Esophagus squamous epithelium (tissue), 5 donors: ENCODE measurements at places on chromosomes 16 and 17.

- no peak for DNase-seq
Measured at GRCh38 chr16:57386381-57386951, 14.2 kb downstream of the CX3CL1 start.

- DNase-seq, result no peak
Measured at GRCh38 chr16:74666010-74666421, 661 bp downstream of the RFWD3 start.

DNA sequence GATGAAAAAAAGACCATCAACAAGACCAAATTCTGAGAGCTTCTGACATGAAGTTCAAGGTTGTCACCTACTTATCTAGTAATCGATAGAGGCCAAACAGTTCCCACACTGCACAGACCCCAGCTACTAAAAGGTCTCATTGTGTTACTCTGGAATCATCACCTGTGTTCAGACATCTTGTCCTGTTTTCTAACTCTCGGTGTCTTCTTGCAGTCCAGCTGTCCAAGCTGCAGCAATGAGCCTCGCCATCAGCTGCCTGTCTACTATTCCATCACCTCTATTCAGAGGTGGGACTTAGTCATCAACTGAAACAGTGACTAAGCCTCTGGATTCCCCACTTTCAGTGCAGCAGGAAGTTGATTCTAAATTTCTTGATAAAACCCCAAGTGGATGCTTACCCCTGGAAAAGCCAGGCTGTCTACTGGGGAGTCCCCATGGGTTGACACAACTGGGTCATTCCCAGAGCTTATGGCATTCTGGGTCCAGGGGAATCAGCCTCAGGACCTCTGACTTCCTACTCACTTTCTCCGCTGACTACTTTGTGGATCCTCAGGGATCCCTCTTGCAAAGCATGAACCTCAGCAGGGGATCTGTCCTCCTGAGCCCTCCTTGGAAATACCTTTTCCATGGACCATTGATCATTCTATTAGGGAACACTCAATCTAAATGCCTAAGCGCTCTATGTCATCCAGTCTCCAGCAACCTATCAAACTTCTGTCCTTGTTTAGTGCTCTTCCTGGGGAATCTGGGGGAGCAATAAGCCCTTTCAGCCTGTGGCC lies 46.5 kb downstream of the HNF1B start:
- DNase-seq, result no peak

DNA sequence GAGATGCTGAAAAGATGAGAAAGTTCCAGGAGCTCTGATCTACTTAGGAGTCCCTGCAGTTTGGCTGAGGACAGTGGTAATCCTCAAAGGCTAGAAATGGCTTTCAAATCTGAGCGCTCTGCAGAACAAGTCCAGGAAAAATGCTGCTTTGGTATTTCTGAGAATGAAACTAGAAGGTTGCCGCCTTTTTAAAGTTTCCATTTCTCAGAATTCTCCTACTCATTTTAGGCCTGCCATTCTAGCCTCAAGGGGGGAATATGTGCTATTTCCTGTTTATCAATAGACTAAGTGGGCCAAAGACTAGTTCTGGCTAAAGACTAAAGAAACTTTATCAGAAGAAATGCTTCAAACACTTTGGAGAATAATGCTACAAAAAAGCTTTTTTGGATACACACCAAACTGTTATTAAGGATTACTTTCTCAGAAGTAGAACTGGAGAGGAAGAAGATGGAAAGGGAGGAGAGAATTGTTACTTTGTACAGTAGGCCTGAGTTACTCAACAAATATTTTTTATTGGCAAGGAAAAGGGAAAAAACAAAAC lies at the start of gene SLFN12L:
SLFN12L (minus strand) TSS at position 78 of the 541 bp plus-strand sequence. CDS start 15,314 bp downstream, outside the sequence.
- no peak for DNase-seq

DNA sequence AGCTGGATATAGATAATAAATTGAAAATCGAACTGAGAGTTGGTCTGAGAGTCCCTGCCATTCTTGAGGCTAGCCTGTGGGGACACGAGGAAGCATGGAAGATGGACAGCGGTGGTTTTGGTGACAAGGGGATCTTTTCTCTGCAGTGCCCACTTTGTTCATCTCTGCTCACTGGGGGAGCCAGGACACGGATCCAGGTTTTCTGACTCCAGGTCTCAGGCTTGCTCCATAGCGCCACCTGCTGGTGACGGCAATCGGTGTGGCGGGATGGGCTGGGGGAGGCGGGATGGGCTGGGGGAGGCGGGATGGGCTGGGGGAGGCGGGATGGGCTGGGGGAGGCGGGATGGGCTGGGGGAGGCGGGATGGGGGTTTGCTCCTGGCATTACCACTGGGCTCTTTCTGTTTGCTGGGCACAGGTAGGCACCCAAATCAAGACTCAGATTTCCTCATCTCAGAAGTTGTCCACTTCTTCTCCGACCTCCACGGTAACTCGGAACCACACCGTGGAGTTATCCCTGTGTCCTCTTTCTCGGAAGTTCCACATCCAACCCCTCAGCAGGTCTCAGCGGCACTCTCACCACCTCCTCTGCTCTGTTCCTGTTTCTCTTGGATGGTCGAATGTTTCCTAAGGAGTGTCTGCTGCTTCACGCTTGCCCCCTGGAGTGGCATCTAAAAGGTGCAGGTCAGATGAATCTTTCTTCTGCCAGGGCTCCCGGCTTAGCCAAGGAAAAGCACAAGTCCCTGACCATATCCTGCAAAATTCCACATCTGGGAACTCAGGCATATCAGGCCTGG lies 142.4 kb downstream of the CYLD start:
- no peak for DNase-seq

GRCh38 chr16:85593494-85594221 lies 19.5 kb upstream of the GSE1 start:
- no peak for DNase-seq

- no peak for DNase-seq
Measured at GRCh38 chr16:79716645-79717332, 116.3 kb upstream of the MAF start.

DNA sequence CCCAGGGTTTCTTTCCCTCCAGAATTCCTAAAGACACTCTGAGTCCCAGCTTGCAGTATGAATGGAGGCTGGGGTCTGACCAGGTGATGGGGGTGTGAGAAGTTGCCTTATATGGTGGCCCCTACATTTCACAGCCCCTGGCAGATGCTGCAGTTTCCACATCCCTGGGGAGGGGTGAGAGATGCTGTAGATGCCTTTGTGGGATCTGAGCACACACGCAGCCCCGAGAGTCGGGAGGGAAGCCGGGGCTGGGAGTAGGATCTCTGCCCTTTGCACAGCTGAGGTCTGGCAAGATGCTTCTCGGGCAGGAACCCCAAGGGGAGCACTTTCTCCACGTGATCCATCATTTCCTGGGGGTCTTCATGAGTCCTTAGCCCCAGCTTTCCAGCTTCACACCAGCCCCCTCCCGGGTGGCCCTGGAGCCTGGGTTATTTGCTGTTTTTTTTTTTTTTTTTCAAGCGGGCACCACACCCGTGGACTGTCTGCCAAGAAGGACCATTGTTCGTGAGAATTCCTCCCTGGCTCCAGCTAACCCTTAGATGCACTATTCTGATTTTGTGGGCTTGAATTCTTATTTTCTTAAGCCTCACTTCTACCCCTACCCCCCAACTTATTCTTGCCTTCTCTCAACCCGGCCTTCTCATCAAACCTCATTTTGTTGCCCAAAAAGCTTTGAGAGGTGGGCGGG lies 50.6 kb downstream of the NTN1 start:
- no peak for DNase-seq

GRCh38 chr17:19508577-19508867 lies 25.1 kb upstream of the SLC47A1 start:
- DNase-seq, result no peak

GRCh38 chr17:21353326-21354010 lies 22.7 kb upstream of the KCNJ12 start:
- DNase-seq, result no peak

DNA sequence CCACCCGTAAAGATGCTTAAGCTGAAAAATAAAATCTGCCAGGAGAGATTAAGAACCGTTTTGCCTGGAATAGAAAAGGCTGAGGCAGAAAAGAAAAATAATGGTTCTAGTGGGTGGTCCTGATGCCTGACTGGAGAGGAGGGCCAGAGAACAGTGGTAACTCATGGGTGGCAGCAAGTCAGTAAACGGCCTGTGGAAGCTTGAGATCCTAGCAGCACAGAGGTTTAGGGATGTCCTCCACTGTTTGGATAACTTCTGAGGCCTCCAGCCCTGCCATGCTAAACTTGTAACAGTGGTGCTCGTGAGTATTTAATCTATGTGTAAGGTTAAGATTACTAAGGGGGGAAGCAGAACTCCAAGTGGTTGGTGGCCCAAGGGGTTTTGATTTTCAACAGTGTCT lies 21.2 kb upstream of the PHAF1 start:
- no peak for DNase-seq

DNA sequence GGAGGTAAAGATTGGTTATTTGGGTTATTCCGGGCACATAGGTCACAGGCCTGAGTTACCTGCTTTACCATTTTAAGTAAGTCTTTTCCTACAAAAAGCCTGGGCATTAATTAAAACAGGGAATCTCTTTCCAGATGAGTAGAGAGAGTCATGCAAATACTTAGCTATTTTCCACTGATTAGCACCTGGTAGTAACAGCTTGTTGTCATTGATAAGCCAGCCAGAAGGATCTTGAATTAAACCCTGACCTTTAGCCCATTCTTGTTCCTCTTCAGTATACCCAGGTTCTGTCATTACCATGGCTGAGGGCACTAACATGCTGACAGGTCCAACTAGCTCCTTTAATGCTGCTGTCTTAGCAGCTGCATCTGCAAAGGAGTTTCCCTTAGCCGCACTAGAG lies 44.4 kb upstream of the ARL4D start:
- no peak for DNase-seq

- no peak for DNase-seq
Measured at GRCh38 chr16:78474762-78475161, 375.3 kb downstream of the WWOX start.

GRCh38 chr16:31010585-31011325 lies at the start of gene STX1B:
Gene STX1B, minus strand, starts transcription at chr16:31010638. Its CDS starts 242 bp downstream, at chr16:31010396.
- no peak for DNase-seq

- DNase-seq, result no peak
Measured at GRCh38 chr16:66943426-66944053, 8.2 kb downstream of the CES2 start.

- no peak for DNase-seq
Measured at GRCh38 chr16:10983159-10983558, 38.8 kb downstream of the CLEC16A start.

GRCh38 chr17:43570518-43570928 lies 24.4 kb upstream of the ETV4 start:
- no peak for DNase-seq

GRCh38 chr17:38685491-38685890 lies 10.7 kb upstream of the EPOP start:
- DNase-seq, result no peak

- DNase-seq, result no peak
Measured at GRCh38 chr17:80089762-80090161, 11.6 kb upstream of the GAA start.

GRCh38 chr16:79303959-79304387 lies 296.6 kb downstream of the MAF start:
- no peak for DNase-seq

GRCh38 chr17:19005137-19005773 lies 691 bp upstream of the FAM83G start:
- DNase-seq, result no peak

DNA sequence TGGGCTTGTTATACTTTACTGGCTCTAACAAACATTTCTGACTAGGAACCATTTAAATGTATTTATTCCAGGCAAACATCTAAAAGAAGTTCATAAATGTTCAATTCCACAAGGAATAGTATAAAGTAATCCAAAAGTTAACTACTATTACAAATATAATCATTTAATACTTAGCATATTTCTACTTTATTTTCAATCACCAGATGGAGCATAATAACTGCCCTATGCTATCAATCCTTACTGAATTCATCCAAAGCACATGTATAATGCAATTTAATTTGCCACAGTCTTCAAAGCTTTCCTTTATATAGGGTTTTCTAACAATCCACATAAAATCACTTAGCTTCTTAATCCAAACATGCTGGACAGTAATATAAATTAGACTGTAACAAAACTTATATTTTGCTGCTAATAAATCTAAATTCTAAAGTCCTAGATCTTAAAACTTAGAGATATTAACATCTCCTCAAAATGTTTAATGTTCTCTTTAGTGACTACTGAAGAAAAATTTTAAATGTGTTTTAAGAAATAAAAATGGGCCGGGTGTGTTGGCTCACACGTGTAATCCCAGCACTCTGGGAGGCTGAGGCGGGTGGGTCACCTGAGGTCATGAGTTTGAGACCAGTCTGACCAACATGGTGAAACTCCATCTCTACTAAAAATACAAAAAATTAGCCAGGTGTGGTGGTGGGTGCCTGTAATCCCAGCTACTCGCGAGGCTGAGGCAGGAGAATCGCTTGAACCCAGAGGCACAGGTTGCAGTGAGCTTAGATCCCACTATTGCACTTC lies 5.9 kb downstream of the MEIOB start:
- DNase-seq, result no peak

- no peak for DNase-seq
Measured at GRCh38 chr16:22008215-22009059, 526 bp downstream of the MOSMO start.

- no peak for DNase-seq
Measured at GRCh38 chr17:354651-355556, 2.3 kb upstream of the RPH3AL start.

DNA sequence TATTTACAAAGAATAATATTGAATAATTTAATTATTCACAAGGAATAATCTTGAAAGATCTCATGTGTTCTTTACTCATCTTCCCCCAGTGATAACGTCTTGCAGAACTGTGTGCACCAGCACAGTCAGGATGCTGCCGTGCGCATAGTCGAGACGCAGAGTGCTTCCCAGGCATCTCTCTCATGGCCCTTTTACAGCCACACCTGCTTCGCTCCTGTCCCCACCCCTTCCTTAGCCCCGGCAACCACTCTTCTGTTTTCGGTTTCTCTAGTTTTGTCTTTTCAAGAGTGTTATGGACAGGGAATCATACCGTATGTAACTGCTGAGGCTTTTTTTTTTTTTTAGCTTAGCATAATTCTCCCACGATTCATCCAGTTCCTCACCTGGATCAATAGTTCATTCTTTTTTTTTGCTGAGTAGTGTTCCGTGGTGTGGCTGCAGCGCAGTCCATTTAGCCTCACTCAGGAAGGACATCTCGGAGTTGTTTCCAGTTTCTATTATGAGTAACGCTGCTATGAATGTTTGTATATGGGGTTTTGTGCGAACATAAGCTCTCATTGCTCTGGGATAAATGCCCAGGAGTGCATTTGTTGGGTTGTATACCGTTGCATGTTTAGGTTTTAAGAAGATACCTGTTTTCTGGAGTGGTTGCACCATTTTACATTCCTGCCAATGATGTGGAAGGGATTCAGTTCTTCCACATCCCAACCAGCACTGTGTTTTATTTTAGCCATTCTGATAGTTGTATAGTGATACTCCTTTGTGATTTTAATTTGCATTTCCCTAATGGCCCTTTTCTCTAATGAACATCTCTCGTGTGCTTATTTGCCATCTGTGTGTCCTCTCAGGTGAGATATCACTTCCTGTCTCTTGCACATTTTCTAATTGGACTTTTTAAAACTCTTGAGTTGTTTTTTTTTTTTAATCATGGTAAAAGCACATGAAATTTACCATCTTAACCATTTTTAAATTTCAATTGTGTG lies 47.6 kb downstream of the SEC14L1 start:
- DNase-seq, result no peak
